ENCODE measurements at places on chromosomes 1 and 21.
A peak's percentile ranks its signal among the peaks of the same experiment; 100 is the strongest.

GRCh38 chr1:54575161-54575560 lies 27.1 kb downstream of the ACOT11 start:
- DNase-seq: no peak

DNA sequence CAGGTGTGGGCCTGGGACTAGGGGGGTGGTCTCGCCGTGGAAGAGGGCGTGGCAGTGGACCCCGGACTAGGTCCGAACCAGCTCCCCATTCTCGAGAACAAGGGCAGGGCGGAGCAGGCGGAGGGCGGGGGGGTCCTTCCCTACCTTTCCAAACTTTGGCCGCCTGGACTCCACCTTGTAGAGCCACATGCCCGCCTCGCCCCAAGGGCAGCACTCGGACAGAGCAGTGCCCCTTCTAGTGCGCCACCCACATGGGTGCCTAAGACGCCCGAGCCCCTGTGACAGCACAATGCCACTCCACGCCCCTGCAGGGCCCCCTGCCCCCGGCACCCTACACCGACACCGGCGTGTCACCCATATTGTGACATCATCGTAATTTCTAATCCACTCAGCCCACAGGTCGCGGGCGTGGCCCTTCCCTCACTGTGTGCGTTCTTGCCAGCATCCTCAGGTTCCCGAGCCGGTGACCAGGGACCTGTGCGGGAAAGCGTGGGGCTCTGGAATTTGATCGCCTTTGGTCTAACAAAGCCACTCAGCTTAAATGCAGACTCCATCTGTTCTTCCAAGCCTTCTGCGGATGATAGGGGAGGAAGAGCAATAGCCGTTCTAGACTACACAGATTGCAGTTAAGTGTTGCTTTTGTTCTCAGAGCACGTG lies 553 bp upstream of the STMN1 start:
- no peak for DNase-seq

GRCh38 chr1:170200161-170200560 lies 54.4 kb downstream of the NTMT2 start:
- DNase-seq: no peak

- DNase-seq: no peak
These were observed 280 bp upstream of the A3GALT2 start for GRCh38 chr1:33321178-33321577.

GRCh38 chr1:85343213-85343611 lies 66.8 kb upstream of the BCL10 start:
- DNase-seq: no peak

DNA sequence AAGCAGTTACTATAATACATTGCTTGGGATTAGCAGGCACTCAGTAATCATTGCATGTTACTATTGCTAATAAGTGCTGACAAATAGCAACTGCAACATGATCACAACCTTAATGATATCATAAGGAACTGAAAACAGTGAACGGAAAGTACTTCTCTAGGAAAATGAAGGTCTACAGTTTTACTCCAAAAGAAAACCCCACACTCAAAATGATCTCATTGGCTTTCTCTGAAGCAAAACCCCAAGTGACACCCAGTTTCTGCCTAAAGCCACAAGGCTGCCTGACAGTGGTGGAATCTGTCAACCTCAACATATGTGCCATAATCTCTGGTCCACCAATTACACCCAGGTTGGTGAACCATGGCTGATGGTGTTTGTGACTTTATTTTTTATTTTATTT lies 137.6 kb downstream of the PTGER3 start:
- DNase-seq: peak; percentile 41

DNA sequence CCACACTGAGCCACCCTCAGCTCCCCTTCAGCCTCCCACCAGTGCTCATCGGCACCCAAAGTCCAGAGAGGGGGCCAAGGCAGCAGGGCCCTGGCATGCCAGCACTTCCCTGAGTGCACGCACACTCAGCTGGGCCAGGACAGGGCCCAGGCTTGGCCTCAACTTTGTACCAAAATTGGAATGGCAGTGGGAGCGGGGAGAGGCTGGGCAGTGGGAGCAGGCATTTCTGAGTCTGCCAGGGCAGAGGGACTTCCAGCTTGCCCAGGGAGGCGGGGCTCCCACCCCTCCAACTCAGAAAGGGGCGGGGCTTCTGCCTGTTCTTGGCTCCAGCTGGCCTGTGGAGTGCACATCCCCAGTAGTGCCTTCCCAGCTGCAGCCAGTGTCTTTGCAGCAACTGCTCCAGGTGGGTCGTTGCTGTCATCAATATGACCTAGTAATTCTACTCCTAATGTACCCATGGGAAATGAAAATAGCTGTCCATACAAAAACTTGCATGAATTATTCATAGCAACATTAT lies 10.3 kb upstream of the SNX7 start:
- DNase-seq: no peak

- no peak for DNase-seq
These were observed 27.6 kb upstream of the CLDN14 start for GRCh38 chr21:36507397-36508018.

DNA sequence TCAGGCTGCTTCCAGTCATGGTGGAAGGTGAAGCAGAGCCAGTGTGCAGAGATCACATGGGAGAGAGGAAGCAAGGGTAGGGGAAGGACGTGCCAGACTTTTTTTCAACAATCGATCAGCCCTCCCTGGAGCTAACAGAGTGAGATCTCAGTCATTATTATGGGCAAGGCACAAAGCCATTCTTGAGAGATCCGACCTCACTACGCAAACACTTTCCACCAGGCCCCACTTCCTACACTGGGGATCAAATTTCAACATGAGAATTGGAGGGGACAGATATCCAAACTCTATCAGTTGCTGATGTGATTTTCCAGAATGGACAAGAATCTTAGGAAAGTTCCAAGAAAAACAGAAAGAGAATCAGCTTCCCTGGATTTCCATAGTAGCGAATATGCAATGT lies 60.5 kb downstream of the BACE2 start:
- no peak for DNase-seq

DNA sequence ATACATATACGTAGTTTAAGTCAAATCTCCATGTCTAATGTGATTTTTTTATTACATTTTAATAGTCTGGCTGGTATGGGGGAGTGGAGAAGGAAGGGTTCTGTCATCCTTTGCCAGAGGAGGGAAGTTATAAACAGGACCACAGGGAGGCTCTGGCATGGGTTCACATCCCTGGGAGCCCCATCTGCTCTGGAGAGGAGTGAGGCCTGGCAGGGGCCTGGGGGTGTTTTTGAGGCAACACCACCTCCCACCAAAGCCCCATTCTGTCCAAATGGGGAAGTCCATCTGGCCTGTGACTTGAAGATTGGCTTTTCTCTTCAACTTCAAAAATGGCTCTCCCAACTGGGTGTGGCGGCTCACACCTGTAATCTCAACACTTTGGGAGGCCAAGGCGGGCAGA lies 15.8 kb downstream of the DISP3 start:
- no peak for DNase-seq

DNA sequence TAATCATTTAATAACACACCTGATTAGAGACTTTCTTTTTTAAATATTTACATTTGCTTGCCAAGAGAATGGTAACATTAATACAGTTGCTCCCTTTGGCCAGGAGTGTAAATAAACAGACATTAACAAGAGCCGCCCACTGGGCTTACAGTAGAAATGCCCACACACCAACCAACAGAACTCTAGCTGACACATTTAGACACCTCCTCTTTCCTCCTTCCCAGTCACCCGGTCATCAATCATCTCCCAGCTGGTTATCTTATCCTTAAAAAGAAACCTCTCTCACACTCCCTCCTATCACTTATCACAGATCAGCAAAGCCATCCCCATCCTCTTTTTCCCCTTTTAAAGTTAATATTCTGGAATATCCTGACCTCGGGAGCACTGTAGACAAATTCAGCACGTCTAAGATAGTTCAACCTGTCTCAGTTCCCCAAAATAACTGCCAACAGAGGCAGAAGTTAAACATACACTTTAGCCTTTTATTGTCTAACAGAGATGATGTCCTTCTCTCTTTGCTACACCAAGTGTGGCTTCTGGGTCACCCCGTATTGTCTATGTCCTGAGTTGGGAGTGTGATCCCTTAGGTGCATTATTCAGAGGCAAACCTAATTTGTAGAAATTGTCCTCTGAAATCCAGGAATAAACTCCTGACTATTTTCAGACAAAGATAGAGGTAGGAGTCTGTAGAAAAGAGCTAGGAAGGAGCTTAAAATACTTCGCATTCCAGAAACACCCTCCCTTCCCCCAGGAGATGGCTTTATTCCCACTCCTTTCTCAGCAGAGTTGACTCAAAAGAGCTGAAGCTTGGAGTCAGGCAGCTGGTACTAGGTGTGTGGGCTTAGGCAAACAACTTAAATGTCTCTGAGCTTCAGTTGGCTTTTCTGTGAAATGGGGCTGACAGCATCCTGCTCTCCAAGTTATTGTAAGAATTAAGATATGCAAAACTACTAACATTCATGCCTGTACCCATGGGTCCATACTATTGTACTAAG lies 8.8 kb downstream of the MYCL start:
- peak; percentile 49 for DNase-seq

- no peak for DNase-seq
These were observed 51.5 kb downstream of the VANGL2 start for GRCh38 chr1:160451859-160452232.

DNA sequence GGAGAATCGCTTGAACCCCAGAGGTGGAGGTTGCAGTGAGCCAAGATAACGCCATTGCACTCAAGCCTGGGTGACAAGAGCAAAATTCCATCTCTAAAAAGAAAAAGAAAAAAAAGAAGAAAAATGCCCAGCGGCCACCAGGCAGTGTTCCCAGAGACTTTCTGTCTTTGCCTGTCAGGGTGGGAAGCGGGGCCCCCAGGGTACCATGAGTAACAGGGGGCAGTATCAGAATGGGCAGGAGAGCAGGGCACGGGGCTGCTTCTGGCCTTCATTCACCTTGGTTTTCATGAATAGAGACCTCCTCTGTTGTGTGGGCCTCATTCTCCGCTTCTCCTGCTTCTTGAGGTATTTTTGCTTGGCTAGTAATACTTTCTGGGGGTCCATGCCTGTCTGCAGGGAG lies 20.4 kb downstream of the SLC26A9 start:
- no peak for DNase-seq

DNA sequence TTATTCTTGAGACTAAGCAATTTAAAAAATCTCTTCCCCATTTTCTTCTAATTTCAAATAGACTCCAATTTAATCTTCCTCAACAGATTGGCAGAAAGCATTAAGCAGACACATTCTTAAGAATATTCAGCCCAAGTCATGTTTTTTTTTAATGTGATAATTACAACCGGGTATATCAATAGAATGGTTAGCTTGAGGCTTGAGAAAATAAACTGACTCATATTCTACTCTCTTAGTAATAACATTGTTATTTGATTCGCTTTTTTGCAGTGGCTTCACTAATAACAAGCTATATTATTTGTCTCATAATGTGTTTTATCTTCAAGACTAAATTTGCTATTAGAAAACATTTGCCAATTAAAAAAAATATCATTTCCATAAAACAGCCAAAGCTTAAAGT lies 488.6 kb upstream of the RGS18 start:
- no peak for DNase-seq

GRCh38 chr1:55912438-55912837 lies 666.9 kb downstream of the PLPP3 start:
- DNase-seq: no peak

DNA sequence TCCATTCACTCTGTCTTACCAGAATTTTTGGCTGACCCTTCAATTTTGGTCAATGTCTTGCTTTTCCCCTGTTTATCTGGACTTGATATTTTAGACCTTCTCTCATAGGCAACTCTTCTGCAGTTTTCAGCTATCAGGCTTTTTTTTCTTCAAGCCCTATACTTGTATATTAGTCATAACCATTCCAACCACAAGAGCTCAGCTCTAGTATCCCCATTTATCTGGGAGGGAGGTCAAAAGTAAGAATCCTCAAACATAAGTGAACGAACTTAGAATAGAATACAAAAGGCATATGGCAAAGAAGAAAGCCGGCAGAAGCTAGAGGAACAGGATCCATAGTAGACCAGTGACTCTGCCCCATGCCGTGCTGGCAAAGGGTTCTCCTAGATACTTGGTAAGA lies 45.9 kb upstream of the TNFSF4 start:
- DNase-seq: no peak

GRCh38 chr1:56939209-56939608 lies 26.6 kb downstream of the C8B start:
- no peak for DNase-seq

- no peak for DNase-seq
These were observed 19.1 kb upstream of the ZNF697 start for GRCh38 chr1:119667173-119667572.

DNA sequence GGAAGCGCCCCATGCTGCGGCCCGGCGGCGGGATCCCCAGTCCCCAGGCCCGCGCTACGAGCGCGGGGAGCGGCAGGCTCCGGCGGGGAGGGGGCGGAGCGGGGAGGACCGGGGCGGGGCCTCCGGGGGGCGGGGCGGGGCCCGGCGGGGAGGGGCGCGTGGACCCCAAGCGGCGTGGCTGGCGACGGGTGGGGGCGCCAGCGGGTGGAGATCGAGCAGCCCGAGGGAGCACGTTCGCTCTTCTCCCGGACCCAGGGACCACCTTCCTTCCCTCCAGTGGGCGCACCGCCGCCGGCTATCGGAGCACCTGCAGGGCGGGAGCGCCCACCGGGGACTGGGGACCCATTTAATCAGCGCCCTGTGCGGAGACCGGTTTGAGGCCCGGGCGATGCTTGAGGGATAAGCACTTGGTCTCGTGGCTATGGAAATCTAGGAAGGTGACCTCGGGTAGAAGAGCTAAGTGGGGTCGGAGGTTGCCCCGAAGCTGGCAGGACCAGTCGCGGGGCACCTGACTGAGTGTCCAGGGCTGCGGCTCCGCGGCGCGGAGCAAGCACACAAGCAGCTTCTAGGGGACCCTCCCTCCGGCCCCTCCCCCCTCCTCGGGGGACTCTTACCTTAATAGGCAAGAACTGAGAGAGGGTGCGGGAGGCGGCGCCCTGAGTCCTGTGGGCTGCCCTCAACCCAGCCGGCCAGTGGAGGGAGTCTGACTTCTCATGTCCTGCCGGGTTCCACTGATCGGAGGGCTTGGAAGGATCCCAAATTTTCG lies at the start of gene TSPAN2:
TSS of gene TSPAN2 (minus strand) at position 84 of the 766 bp plus-strand sequence. CDS start at position 13, 71 bp downstream.
- DNase-seq: peak; percentile 62

- DNase-seq: no peak
These were observed 217.6 kb downstream of the ADGRL2 start for GRCh38 chr1:82018319-82018718.

DNA sequence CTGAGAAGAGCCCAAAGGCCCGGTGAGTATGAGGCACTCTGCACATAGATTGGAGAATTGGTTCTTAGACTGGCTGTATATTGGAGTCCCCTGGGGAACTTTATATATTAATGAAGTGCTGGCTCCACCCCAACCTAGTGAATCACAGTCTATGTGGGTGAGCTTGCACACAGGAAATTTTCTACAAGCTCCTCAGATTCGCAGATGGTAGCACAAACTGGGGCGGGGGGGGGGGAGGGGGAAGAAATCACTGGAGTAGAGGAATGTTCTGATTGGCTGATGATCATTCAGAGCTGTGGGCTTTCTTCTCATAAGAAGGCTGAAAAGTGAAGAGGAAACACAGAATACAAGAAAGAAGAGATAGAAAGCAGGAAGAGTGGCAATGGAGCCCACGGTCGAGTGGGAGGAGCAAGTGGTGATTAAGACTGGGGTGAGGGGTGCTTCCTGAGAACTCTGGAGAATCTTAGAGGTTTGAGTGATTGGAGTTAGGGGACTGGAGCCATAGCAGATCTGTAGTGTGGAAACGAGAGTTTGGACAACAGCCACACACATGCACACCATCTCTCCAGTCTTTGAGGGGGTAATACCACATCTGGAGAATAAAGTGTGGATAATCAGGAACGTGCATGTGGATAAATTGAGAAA lies 465.9 kb upstream of the DAB1 start:
- no peak for DNase-seq

GRCh38 chr1:119055568-119055967 lies 67.4 kb upstream of the TBX15 start:
- no peak for DNase-seq

GRCh38 chr21:8991968-8992621 lies 1529.3 kb upstream of the TPTE start:
- peak; percentile 32 for DNase-seq

GRCh38 chr1:41823471-41823870 lies 95.3 kb downstream of the HIVEP3 start:
- DNase-seq: no peak

All from hematopoietic multipotent progenitor cell treated with erythropoietin and hydrocortisone succinate and interleukin-3 and kit ligand, for 6 days (in vitro differentiated cells).